ENCODE measurements at places on chromosomes 6 and 20.
A peak's percentile ranks its signal among the peaks of the same experiment; 100 is the strongest.

- no peak for DNase-seq
Measured at GRCh38 chr6:39362487-39362865, 40.0 kb upstream of the KCNK16 start.

DNA sequence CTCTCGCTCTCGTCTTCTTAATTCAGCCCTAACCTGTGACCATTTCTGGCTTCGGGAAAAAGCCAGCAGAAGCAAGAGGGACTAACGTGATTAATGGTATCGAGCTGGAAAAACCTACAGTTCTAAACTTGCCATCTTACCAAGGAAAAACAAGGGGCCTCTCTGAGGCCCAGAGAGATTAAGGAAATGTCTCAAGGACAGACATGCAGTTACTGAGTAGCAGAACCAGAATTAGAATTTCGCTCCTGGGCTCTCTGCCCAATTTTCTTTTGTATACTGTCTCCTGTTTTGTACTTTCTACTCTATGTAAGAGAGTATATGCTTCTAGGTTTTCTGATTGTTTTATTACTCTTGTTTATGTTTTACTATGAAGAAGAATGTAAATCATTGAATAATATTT lies 67.8 kb upstream of the LTV1 start:
- DNase-seq: no peak

- DNase-seq: no peak
Measured at GRCh38 chr6:28634411-28634760, 108.7 kb downstream of the GPX5 start.

DNA sequence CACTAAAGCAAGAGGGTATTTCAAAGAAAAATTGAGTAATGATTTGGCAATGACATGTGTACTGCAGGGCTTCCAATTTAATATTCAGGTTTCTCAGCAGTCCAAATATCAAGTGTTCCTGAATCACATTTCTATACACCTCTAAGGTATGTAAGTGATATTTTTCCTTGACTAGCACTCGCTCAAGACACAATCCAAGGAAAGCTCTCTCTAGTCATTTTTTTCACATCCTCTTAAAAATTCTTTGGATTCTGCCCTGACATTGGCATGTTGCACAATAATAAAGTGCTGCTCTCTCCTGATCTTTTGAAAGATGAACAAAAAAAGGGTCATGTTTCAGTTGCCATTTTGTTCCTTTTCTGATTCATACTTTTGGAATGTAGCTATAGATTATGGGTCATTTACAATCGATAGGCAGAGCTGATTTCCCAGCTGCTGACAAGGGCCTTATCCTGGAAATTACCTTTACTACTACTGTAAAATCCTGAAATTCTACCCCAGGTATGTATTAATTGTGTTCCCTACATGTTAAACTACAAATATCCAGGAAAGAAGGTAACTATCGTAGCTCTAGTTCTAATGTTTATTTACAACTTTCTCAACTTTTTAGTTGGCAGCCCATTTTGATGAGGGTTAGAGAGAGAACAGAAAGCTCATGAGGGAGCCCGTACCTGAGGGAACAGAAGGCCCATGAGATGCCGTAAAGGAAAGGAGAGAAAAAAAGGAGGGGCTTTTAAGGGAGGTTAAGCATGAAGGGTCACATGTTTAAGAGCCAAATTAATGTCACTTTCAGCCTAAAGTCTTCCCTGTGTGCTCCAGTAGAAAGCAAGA lies 22.2 kb upstream of the ADGRG6 start:
- no peak for DNase-seq

DNA sequence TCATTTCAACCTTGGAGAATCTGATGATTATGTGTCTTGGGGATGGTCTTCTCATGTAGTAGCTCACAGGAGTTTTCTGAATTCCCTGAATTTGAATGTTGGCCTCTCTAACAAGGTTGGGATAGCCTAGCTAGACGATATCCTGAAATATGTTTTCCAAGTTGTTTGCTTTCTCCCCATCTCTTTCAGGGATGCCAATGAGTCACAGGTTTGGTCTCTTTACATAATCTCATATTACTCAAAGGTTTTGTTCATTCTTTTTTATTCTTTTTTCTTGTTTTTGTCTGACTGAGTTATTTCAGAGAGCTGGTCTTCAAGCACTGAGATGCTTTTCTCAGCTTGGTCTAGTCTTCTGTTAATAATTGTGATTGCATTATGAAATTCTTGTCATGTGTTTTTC lies 42.7 kb upstream of the COL9A1 start:
- no peak for DNase-seq

- peak; percentile 53 for DNase-seq
Measured at GRCh38 chr6:43171707-43172103, 636 bp downstream of the SRF start.

- no peak for DNase-seq
Measured at GRCh38 chr6:21357262-21357661, 236.3 kb upstream of the SOX4 start.

DNA sequence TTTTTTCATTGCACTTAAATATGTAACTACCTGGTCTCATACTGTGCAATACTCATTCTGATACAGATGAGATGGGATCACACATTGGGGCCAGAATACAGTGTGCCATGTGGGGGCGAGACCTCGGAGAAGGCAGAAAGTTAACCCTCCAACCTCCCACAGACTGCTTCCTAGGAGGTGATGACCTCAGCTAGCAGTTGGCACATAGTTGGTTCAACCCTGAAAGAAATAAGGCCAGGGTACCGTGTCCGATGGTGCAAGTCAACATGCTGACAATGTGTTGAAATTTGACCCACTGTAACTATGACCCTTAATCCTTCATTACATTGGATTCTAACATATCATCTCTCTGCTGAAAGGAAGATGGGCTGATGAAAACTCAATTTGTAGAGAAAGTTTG lies 61.9 kb downstream of the GJA10 start:
- no peak for DNase-seq

GRCh38 chr6:99997141-99997540 lies 3.1 kb upstream of the MCHR2 start:
- no peak for DNase-seq

- DNase-seq: no peak
Measured at GRCh38 chr6:33277663-33278391, 904 bp downstream of the B3GALT4 start.

DNA sequence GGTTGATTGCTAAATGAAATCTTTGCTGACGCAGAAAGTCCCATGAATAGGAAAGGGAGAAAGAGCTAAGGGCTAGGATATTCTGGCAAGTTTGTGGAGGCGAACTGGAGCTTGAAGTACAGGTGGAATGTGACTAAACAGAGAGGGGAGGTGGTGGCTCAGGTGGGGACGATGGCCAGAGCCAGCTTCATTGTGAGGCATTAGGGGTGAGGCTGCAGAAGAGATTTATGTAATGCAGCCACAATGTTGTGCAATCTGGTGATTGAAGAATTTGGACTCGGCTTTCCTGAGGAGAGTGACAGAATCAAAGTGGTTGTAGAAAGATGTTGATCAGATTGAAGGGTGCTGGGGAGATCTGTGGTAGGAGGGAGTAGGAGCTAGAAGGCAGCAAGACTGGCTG lies 42.9 kb upstream of the SPACA1 start:
- DNase-seq: no peak

DNA sequence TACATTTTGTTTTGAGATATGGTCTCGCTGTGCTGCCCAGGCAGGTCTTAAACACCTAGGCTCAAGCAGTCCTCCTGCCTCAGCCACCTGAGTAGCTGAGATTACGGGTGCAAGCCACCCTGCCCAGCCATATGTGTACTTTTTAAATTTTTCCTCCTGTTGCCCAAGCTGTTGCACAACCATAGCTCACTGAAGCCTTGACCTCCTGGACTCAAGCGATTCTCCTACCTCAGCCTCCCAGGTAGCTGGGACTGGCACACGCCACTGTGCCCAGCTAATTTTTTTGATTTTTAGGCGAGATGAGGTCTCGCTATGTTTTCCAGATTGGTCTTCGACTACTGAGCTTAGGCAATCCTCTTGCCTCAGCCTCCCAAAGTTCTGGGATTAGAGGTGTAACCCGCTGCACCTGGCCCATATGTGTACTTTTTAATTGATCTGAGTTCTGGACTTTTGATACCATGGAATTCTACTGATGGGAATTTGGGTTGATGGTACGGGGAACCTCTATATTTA lies 44.9 kb downstream of the ITCH start:
- DNase-seq: no peak

Measured in head of caudate nucleus (tissue), 42 donors.